Esophagus squamous epithelium (tissue), 5 donors: ENCODE measurements at places on chromosomes 2 and 18.
A peak's percentile ranks its signal among the peaks of the same experiment; 100 is the strongest.

DNA sequence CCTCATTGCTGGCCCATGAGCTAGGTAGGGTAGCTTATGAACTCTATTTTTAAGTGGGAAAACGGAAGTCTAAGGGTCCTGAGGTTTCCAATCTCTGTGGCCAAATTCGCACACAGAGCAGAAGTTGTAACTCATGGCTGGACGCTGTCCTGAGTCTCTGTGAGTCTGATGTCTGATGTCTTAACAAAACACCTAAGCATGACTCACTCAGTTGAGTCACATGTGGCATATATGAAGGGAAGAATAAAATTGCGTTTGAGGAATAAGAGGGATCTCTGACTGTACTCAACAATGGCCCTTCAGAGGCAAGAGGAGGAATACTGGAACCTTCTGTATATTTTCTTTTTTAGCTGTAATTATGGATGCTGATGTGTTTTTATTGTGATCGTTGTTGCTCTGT, 569.7 kb downstream of the RIT2 start:
- no peak overlapping the region for H3K27ac ChIP-seq
- H3K4me3 ChIP-seq, result no peak overlapping the region
- no peaks in the 10 kb centered on the region for H3K27me3 ChIP-seq

- no peak for DNase-seq
- no peaks in the 10 kb centered on the region for H3K36me3 ChIP-seq
- peaks cover 18% of the 10 kb centered on the region for H3K4me1 ChIP-seq
- H3K27ac ChIP-seq, result peak overlapping the region; percentile 20
These were observed 36.8 kb downstream of the PARD6G start for GRCh38 chr18:80210312-80211083.

GRCh38 chr2:30484145-30484544, 37.1 kb downstream of the LCLAT1 start:
- no peaks in the 10 kb centered on the region for H3K36me3 ChIP-seq
- no peaks in the 10 kb centered on the region for H3K4me1 ChIP-seq
- H3K27ac ChIP-seq, result no peak overlapping the region
- no peak for DNase-seq

DNA sequence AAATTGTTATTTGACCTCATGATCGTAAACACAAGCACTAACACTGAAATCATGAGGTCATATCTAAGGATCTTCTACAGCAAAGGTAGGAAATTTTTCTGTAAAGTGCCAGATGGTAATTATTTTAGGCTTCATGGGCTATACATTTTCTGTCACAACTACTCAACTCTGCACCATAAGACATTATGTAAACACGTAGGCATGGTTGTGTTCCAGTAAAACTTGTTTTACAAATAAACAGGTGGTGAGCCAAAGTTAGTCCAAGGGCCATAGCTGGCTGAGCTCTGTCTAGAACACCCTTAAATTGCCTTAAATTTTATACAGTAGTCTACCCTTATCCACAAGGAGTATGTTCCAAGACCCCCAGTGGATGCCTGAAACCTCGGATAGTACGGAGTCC, 147.3 kb upstream of the CYP1B1 start:
- H3K36me3 ChIP-seq, result no peaks in the 10 kb centered on the region
- no peaks in the 10 kb centered on the region for H3K27me3 ChIP-seq
- no peaks in the 10 kb centered on the region for H3K4me1 ChIP-seq
- H3K4me3 ChIP-seq, result no peak overlapping the region
- no peak overlapping the region for H3K27ac ChIP-seq

GRCh38 chr18:2653467-2653866, 2.1 kb upstream of the SMCHD1 start:
- no peaks in the 10 kb centered on the region for H3K36me3 ChIP-seq
- no peaks in the 10 kb centered on the region for H3K27me3 ChIP-seq
- H3K4me3 ChIP-seq, result no peak overlapping the region
- H3K4me1 ChIP-seq, result peaks cover 28% of the 10 kb centered on the region
- H3K27ac ChIP-seq, result no peak overlapping the region
- DNase-seq, result no peak

GRCh38 chr2:46530639-46531038, 51.3 kb downstream of the TMEM247 start:
- H3K27me3 ChIP-seq, result no peaks in the 10 kb centered on the region
- no peak overlapping the region for H3K27ac ChIP-seq
- no peak overlapping the region for H3K4me3 ChIP-seq

DNA sequence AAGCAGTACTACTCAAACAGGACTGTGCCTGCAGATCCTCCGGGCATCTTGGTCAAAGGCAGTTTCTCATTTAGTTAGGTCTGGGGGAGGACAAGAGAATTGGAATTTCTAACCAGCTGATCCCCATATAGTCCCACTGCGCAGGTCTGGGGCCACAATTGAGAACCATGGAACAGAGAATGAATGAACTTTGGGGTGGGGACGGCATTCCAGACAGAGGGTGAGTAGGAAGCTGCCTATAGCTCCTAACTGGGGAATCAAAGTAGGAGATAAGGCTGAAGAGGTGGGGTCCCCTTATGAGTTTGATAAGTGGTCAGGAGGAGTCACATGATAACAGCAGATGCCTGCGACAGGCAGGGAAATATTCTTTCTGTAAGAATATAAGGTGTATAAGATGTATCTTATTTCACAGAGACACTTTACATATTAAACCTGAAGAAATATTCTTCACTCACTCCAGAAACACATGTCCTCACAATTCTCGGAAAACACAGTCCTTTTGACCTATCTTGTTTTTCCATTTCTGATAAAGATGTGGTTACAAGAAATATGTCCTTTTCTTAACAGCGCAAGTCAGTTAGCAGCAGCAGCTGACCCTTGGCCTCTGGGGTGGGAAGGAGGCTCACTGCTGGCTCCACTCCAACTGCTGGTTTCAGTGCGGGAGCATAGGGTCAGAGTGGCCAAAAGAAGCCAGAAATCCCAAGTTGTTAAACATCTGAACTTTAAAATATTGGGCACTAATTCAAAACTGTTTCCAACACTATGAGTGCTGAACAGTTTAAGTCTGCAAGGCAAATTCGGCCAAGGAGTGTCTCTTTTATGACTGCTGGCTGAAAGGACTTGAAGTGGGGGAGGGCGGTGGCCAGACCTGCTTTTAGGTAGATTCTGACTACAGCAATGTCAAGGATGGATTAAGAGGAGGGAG, 12.6 kb upstream of the TMEM214 start:
- H3K4me1 ChIP-seq, result peaks cover 9% of the 10 kb centered on the region
- peaks cover 10% of the 10 kb centered on the region for H3K36me3 ChIP-seq
- no peak overlapping the region for H3K4me3 ChIP-seq
- DNase-seq, result no peak

- H3K4me1 ChIP-seq, result no peaks in the 10 kb centered on the region
- H3K27ac ChIP-seq, result no peak overlapping the region
- DNase-seq, result no peak
- H3K27me3 ChIP-seq, result no peaks in the 10 kb centered on the region
These were observed 83.9 kb downstream of the SMAD7 start for GRCh38 chr18:48866856-48867255.

- no peak overlapping the region for H3K4me3 ChIP-seq
- H3K36me3 ChIP-seq, result no peaks in the 10 kb centered on the region
- DNase-seq, result no peak
- no peaks in the 10 kb centered on the region for H3K4me1 ChIP-seq
- H3K27me3 ChIP-seq, result no peaks in the 10 kb centered on the region
- no peak overlapping the region for H3K27ac ChIP-seq
These were observed 360.5 kb upstream of the NT5C1B start for GRCh38 chr2:18949871-18950270.
